ENCODE measurements at places on chromosomes 6 and 20. TPM values are rescaled to one million over a fixed set of nuclear protein-coding genes. Genes with fewer than 3 reads are reported as not detected.

- DNase-seq, result no peak
These were observed 28.9 kb downstream of the ZNF831 start for GRCh38 chr20:59192533-59192896.

The CTAGE9 gene
- total RNA-seq, result not detected

DNA sequence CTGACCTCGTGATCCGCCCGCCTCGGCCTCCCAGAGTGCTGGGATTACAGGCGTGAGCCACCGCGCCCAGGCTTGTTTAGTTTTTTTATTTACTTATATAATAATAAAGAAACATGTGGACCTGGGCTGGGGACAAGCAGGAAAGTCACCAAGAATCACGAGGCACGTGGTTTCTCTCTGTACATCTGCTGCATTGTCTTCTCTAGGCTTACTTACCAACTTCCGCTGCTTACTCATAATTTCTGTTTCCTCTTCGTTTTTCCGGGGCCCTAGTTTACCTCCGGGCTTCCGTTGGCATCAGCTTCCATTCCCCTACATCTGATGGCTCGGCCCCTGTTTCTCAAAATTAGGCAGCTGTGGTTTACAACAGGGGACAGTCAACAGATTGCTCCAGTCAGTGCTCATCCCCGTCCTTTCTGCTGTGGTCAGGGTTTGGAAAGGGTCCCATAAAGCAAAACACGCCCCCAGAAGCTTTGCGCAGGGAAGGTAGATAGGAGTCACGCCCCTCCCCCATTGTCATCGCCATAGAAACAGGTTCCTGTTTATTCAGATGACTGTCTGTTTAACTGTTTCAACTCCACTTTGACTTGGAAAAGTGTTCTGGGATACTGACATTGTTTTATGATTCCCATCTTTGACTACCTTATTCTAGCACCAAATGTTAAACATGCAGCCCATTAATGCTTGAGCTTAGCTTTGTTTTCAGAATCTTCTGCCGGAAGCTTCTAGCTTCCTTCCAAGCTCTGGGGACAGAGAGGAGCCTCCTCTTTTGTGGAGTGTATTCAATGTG lies 31.9 kb upstream of the TXLNB start:
- DNase-seq, result no peak

- no peak for DNase-seq
These were observed 1.8 kb upstream of the BHLHE23 start for GRCh38 chr20:63008541-63009044.

GRCh38 chr6:142013287-142013686 lies 119.4 kb upstream of the GJE1 start:
- DNase-seq, result peak; percentile 26
